ENCODE measurements at places on chromosomes 5 and 9.

DNA sequence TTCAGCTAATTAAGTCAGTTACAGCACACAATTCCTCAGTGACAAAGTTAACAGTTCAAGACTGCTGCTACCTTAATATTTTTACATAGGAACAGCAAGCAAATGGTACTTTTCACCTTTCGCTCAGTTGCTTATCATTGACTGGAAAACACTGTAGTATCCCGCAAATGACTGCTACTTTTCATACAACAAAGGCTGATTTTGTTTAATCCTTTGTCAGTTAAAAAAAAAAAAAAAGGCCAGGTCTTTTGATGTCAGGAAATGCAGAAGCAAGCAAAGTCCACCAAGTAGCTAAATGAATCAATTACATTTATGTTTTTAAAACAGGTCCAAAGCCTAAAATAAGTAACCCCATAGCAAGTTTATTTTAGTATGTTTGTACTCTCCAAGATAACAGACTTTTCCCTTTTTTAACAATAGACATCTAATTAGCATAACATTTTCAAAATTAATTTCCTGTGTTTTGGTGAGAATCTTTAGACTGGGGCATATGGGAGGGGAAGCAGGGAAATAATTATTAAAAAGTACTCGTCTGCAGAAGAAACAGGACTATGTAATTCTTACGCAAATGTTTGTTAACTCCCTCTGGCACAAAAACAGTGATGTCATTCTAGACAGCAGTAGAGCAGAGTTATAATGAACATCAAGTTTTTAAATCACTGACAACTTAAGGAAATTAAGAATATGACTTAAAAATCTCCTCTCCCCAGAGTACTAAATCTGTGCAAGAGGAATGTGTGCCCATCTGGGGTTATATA lies 9.6 kb downstream of the PFDN1 start:
- H3K4me3 ChIP-seq: no peak overlapping the region
- peak overlapping the region; percentile 73 for H3K27ac ChIP-seq
- peak; percentile 30 for DNase-seq

DNA sequence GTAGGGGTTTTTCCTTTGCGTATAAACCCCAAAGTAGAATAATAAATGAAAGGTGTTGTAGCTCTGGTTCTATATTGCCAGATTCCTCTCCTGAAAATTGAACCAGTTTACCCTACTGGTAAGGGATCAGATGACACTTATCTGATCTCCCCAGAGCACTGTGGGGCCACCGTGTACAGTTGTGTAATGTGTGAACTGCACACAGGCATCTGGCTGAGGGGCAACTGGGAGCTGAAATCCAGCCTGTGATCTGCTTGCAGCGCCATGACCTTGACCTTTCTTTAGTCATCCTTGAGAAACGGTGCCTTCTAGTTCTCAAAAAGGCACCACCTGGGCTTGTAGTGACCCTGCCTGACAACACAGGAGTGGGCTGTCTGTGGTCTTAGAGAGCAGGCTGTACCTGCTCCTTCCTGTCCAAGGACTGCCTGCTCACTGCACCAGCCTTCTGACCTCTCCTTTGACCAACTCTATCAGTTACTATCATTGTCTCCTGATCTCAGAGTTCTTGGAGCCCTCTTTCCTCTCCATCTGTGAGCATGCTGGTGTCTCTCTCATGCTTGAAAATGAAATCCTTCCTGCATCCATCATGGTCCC lies 40.2 kb downstream of the PDE6A start:
- no peak for DNase-seq
- no peaks in the 10 kb centered on the region for H3K36me3 ChIP-seq
- H3K27me3 ChIP-seq: no peaks in the 10 kb centered on the region
- no peak overlapping the region for H3K4me3 ChIP-seq
- H3K4me1 ChIP-seq: no peaks in the 10 kb centered on the region

GRCh38 chr5:173321886-173322285 lies 6.3 kb downstream of the STC2 start:
- peaks cover 30% of the 10 kb centered on the region for H3K36me3 ChIP-seq
- no peak overlapping the region for H3K27ac ChIP-seq
- H3K4me1 ChIP-seq: peaks cover 62% of the 10 kb centered on the region

DNA sequence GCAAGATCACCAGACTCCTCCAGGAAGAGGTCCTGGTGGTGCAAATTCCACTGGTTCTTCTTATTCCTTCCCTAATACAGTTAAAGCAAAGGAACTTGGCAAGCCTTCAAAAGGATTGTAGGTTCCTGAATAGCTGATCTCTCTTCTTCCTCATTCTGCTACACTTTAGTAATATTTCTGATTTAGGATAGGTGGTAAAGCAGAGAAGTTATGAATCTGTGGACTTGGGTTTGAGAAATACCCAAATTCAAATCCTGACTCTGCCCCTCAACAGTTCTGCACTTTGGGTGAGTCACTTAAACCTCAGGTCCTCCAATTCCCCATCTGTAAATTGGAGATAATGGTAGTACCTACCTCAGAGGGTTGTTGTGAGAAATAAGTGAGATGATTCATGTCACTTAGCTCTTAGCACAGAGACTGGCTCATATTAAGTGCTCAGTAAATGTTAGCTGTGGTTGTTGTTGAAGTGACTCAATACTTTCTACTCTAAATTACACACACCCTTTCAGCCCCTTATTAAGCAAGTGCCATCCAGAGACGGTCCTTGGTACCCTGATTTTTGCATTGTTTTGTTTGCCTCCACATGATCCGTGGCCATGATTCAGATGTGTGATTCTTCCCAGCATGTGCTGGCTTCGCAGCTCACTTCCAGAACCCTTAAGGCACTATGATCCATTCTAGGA lies 5.2 kb downstream of the SH3RF2 start:
- no peak overlapping the region for H3K4me3 ChIP-seq
- peak; percentile 30 for DNase-seq
- no peaks in the 10 kb centered on the region for H3K27me3 ChIP-seq
- no peaks in the 10 kb centered on the region for H3K36me3 ChIP-seq

DNA sequence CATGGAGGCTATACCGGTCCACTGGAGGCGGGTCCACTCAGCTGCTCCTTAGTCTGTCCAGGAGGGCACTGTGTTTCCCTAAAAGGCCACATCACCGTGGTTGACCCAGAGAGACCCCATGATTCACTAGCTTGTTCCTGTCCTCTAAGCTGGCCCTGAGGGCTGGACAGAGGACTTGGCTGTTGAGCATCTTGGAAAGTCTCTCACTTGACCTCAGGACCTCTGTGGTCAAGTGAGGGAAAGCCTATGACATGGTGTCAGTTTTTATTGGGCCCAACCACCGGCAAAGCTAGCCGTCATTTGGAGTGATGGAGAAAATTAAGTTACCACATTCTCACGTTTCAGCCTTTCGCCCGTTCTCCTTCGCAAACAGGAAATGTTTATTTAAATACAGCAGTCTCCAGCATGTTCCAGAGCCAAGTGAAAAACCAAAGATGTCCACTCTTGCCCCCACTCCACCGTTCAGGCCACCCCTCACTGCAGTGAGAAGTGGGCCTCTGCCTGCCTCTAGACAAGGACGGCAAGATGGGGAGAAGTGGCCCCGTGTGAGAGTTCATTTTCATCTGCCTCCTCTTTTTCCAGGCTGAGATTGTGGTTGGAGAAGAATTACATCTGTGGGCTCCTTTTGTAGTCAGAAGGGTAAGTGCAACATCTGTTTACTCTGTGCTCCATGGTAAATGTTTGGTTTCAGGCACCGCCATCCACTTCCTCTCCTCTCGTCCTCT lies 4.4 kb downstream of the SLIT3 start:
- no peak overlapping the region for H3K27ac ChIP-seq
- no peak overlapping the region for H3K4me3 ChIP-seq
- H3K36me3 ChIP-seq: no peaks in the 10 kb centered on the region

DNA sequence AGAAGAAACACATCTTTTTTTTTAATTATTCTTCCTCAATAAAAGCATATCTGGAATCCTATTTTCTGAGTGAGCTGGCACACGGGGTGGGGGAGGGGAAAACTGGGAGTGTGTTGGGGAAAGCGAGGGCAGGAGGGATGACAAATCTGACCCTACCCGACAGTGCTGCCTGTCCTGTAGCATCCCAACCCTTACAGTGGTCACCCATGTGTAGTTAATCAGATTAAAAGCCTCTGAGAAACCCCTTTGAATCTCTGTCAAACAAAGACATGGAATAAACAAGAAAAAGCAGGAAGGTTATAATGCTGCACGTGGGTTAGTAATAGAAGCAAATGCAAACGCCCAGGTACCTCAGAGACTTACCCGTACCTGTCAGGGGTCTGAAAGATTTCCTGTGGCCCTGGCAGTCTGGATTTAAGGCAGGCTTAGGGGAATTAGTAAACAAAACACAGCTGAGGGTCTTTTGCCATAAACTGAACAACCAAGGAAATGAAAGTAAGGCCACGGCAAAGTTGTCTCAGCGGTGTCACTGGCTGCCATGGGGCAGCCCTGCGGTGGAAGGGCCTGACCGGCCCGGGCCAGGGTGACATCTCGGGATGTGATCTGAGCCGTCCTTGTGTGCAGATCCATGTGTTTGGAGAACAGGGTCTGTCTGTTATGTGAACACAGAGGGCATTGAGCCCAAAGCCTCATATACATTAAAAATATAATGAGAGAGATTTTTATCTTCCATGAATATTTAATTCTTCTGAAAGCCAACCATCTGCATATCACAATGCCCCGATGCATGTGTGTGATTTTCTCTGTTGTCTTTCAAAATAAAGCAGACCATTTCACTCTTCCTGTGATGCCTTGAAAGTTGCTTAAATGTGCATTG lies 308.2 kb downstream of the ZNF608 start:
- no peak for DNase-seq
- peaks cover 8% of the 10 kb centered on the region for H3K4me1 ChIP-seq
- H3K4me3 ChIP-seq: no peak overlapping the region
- H3K27me3 ChIP-seq: no peaks in the 10 kb centered on the region
- no peak overlapping the region for H3K27ac ChIP-seq

DNA sequence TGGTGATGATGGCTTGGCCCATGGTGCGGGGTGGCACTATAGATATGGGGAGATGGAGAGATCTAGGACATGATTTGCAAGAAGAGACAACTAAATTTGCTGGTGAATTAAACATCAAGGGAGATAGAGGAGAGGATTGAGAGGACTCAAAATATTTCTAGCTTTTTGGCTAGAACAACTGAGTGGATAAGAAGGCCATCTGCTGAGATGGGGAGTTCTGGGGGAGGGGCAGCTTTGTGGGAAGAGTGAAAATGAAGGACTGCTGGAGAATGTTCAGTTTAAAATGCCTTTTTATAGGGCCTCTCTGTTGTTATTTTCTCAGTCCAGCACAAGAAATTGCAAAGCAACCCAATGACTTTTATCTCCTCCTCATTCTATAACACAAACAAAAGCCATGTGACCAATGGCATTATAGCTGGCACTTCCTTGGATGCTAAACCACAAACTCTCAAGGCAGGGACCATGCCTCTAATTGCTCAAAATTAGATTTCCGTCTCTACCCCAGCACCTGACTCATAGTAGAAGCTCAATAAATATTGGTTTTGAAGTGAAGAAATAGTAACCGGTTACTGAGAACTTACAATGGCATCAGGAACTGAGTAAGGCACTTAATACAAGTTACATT lies 29.8 kb downstream of the JAKMIP2 start:
- H3K27ac ChIP-seq: no peak overlapping the region
- no peaks in the 10 kb centered on the region for H3K4me1 ChIP-seq
- no peaks in the 10 kb centered on the region for H3K36me3 ChIP-seq
- DNase-seq: no peak
- H3K27me3 ChIP-seq: no peaks in the 10 kb centered on the region

GRCh38 chr9:26604076-26604662 lies 288.4 kb downstream of the CAAP1 start:
- no peak overlapping the region for H3K27ac ChIP-seq
- H3K4me3 ChIP-seq: no peak overlapping the region
- H3K36me3 ChIP-seq: no peaks in the 10 kb centered on the region
- H3K27me3 ChIP-seq: no peaks in the 10 kb centered on the region
- H3K4me1 ChIP-seq: no peaks in the 10 kb centered on the region

DNA sequence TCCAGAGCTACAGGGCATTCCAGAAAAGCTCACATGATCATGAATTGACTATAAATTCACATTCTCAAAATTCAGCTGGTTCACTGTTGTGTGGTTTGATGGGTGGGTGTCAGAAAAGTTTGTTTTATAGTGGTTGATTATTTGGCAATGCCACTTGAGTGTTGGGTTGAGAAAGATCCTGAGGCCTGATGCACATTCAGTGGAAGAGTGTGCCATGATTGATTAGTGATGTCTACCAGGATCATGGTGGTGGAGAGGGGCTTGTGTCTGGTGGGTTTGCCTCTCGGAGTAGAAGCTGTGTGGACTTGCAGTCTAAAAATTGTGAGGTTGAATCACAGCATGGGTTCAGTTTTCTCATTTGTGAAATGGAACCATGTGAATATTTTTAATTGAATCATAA lies 2.0 kb downstream of the NDUFS6 start:
- no peak overlapping the region for H3K4me3 ChIP-seq
- H3K27me3 ChIP-seq: no peaks in the 10 kb centered on the region
- peaks cover 55% of the 10 kb centered on the region for H3K36me3 ChIP-seq
- no peak overlapping the region for H3K27ac ChIP-seq

- no peak overlapping the region for H3K27ac ChIP-seq
- DNase-seq: no peak
- no peaks in the 10 kb centered on the region for H3K4me1 ChIP-seq
These were observed 152.2 kb upstream of the IRX2 start for GRCh38 chr5:2903451-2904395.

DNA sequence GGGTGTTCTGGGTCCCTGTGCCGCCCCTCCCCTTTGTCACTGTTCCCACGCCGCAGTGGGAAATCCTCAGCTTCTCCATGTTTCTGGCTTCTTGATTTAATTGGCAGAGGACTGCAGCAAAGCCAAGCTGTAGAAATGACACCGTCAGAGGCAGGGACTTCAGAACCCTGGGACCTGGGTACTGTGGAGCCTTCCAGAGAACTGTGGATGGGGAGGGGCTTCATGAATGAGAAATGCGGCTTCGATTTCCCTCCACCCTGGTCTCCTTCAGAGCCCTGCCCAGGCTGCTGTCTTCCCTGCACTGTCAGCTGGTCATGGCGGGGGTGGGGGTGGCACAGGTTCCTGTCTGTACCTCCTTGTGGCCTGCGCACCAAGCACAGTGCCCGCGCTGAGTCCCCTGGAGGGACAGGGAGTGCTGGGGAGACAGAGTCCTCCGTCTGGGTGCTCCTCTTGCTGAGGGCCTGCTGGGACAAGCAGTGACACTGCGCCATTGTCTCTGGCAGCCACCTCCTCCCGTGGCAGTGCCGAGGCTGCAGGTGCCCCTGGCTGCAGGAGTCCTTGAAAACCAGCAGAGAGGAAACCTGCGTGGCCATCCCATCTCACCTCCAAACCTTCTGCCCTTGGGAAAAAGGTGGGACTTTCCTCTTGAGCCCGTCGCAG lies 47.2 kb downstream of the COL5A1 start:
- H3K4me1 ChIP-seq: peaks cover 38% of the 10 kb centered on the region
- no peak overlapping the region for H3K4me3 ChIP-seq
- H3K27me3 ChIP-seq: no peaks in the 10 kb centered on the region

- peak overlapping the region; percentile 4 for H3K27ac ChIP-seq
- H3K36me3 ChIP-seq: no peaks in the 10 kb centered on the region
- peaks cover 8% of the 10 kb centered on the region for H3K4me1 ChIP-seq
These were observed 347.0 kb upstream of the ADAMTSL1 start for GRCh38 chr9:18126831-18127498.

- H3K36me3 ChIP-seq: no peaks in the 10 kb centered on the region
- peaks cover 56% of the 10 kb centered on the region for H3K27me3 ChIP-seq
- H3K27ac ChIP-seq: no peak overlapping the region
- DNase-seq: peak; percentile 74
- H3K4me3 ChIP-seq: peak overlapping the region; percentile 36
These were observed 12.5 kb upstream of the EXOSC2 start for GRCh38 chr9:130680836-130681768.

All from muscle of leg (tissue), 16 donors.